Activated CD4-positive, alpha-beta T cell treated with anti-CD3 and anti-CD28 coated beads, Interleukin-2, amount 10 ng/mL, durations not matched to agents 24 days and 14 days (primary cell): ENCODE measurements at places on chromosomes 2 and 18. TPM values are rescaled to one million over a fixed set of nuclear protein-coding genes. Genes with fewer than 3 reads are reported as not detected.

Gene PSD4
- 268 and 278 TPM in 2 replicates for total RNA-seq

Gene GALNT13
- total RNA-seq, result 0.19 TPM in 1 of 2 replicates, not detected in the other

DNA sequence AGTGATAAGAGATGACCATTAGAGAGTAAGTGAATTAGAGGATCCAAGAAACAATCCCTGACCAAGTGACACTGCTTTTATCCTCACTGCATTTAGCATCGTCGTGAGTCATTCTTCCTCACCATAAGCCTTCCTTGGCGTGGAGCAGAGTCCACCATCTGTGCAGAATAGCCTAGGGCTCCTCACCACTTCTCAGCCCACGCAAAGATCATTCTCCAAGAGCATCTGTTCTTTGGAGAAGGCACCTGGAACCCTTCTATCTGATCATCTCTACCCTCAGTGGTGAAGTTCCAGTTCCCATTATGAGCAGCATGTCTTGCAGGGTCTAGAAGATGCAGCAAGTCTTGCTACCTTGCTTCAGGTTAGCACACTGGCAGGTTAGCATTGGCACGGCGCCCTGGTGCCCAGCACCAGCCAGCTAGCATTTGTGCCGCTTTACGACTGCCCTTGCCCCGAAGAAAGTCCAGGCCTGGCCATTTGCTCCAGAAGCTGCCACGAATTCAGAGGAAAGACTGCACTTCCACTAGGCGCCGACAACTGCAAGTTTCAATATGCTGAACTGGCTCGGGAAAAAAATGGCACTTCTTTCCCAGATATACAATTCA is 225.8 kb downstream of the TTC32 start:
- H3K27me3 ChIP-seq, result no peaks in the 10 kb centered on the region
- H3K4me1 ChIP-seq, result no peaks in the 10 kb centered on the region
- H3K27ac ChIP-seq, result no peak overlapping the region
- H3K4me3 ChIP-seq, result no peak overlapping the region
- no peaks in the 10 kb centered on the region for H3K36me3 ChIP-seq

DNA sequence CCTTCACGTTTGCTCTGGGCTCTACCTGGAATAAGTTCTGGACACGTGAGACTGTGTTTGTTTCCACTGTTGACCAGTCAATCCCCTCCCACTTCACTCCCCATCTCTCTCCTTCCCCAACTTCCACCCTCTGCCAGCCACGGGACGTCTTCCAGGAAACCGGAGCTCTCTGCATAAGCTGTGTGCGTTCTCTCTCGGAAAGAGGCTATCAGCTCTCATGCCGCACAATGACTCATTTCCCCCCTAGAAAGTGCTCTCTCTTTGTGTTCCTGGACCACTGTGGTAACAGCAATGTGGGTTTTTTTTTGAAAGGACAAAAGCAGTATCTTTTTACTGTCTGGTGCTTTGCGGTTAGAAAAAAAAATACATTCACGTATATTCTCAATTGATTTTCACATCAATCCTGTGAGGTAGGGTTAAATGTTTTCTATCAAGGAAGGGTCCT is 10.2 kb downstream of the PROKR1 start:
- peak overlapping the region; percentile 66 for H3K4me3 ChIP-seq
- peaks cover 46% of the 10 kb centered on the region for H3K4me1 ChIP-seq
- H3K27ac ChIP-seq, result peak overlapping the region; percentile 71
- H3K36me3 ChIP-seq, result no peaks in the 10 kb centered on the region
- peak; percentile 88 for DNase-seq

DNA sequence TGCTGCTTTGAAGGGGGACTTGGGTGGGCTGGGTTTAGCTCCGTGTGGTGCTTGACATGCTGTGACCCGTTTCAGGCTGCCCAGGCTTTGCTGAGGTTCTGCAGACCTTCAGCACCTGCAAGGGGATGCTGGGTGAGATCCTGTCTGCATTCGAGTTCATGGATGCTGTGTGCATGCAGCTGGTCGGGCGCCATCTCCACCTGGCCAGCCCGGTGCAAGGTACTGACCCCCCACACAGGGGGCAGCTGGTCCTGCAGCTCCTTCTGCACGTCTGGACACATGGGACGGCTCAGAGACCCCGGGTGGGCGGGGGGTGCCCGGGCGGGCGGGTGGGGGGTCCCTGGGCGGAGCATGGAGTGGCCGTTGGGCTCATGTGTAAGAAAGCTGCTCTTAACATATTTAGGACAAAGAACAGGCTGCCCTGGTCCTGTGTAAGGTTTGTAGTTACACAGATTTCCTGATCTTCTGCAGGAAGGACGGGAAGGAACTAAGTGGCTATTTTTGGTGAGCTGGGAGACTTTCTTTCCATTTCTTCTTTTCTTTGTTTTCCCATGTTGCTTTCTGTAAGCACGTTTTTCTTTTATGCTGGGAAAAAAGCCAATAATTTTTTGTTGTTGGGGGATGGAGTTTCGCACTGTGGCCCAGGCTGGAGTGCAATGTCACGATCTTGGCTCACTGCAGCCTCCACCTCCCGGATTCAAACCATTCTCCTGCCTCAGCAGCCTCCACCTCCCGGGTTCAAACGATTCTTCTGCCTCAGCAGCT is 15.8 kb downstream of the D2HGDH start:
- H3K27ac ChIP-seq, result no peak overlapping the region
- H3K27me3 ChIP-seq, result no peaks in the 10 kb centered on the region
- H3K36me3 ChIP-seq, result peaks cover 30% of the 10 kb centered on the region
- H3K4me3 ChIP-seq, result no peak overlapping the region

- DNase-seq, result peak; percentile 73
- H3K4me3 ChIP-seq, result peak overlapping the region; percentile 82
- peak overlapping the region; percentile 99 for H3K27ac ChIP-seq
- peaks cover 66% of the 10 kb centered on the region for H3K4me1 ChIP-seq
Observed at GRCh38 chr2:157900203-157900602, 24.1 kb upstream of the ACVR1 start.

DNA sequence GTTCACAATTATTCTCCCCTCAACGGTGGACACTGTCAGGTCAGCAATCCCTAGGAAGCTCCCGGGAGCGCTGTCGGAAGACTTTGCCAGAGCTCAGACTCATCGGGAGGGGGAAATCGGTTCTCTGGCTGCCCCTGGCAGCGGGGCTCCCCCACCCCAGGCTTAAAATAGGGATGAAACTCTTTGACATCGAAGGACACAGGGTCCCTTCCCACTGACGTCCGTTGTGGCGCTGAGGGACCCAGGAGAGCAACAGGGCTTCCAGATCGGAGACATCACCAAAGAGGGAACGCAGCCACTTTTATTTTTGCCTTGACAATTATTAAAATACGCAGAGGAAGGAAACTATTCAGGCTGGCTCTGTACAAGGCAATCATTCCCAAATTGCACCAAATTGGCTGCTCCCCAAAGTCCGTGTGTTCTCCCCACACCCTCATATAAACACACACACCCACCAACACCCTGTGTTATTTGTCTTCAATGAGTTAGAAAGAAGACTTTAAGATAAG is 249.0 kb downstream of the CDH20 start:
- H3K36me3 ChIP-seq, result no peaks in the 10 kb centered on the region
- no peak overlapping the region for H3K27ac ChIP-seq
- no peak overlapping the region for H3K4me3 ChIP-seq

DNA sequence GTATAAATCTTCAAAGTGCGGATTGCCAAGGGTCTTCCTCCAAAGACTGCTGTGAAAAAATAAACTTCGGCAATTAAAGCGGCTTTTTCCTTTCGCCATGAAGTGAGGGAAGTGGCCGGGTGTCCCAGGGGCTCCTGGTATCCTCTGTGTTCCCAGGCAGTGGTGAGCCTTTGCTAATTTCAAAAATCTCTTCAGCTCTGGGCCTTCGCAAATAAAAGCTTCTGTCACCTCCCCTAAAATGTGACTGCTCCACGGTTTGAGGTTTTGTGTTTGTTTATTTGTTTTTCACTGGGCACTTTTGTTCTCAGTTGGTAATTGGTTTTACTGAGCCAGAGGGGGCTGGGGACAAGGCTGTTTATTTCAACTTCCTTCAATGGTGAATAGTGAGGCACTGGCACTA is 270.1 kb upstream of the POU3F3 start:
- DNase-seq, result no peak
- H3K4me1 ChIP-seq, result no peaks in the 10 kb centered on the region
- H3K36me3 ChIP-seq, result no peaks in the 10 kb centered on the region
- H3K4me3 ChIP-seq, result no peak overlapping the region
- H3K27me3 ChIP-seq, result no peaks in the 10 kb centered on the region

DNA sequence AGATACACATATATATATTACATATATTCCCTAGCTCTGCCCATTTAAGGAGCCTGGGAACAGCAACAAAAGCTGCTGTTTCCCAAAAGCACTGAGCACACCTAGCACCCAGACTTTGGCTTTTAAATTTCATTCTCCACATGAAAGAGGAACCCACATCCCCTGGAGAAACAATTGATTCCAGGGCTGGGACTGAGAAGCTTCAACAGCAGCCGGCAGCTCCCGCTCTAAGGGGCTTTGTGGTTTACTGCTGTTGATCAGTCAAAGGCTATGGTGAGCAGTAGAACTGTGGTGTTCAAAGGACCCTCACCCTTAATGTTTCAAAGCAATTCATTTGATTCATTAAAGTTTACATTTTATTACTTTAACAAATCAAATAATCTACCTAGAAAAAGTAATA is 83.3 kb upstream of the SLC66A3 start:
- peak; percentile 45 for DNase-seq
- no peak overlapping the region for H3K27ac ChIP-seq
- peaks cover 6% of the 10 kb centered on the region for H3K4me1 ChIP-seq
- H3K4me3 ChIP-seq, result no peak overlapping the region
- H3K27me3 ChIP-seq, result peaks cover 9% of the 10 kb centered on the region

DNA sequence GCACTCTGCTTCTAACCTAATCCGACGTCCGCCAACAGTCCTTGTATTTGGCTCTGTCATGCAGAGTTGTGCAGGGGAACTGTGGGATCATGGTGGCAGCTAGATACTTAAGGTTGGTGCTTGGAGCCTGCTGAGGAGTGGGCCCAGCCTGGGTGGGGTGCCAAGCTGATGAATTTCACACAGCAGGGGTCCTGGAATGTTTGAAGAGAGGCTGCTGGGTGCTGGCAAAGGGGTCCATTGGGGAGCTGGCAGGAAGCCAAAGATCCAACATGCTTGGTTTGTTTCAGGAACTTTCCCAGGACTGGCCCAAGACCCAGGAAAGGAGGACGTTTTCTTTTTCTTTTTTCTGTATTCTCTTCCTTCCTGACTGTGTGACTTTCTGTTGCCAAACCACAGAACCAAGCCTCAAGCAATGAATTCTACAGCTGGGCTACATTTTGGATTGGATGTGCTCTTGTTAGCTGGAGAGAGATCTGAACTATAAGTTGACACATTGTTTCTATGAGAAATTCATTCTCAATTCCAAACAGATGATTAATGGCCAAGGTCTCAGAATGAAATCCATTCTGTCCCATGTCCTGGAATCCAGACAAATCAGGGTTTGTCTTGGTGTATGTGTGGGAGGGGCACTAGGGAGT is 49.9 kb downstream of the DHRS9 start:
- H3K36me3 ChIP-seq, result no peaks in the 10 kb centered on the region
- H3K27ac ChIP-seq, result no peak overlapping the region
- H3K27me3 ChIP-seq, result peaks cover 30% of the 10 kb centered on the region
- no peak overlapping the region for H3K4me3 ChIP-seq
- peaks cover 2% of the 10 kb centered on the region for H3K4me1 ChIP-seq

DNA sequence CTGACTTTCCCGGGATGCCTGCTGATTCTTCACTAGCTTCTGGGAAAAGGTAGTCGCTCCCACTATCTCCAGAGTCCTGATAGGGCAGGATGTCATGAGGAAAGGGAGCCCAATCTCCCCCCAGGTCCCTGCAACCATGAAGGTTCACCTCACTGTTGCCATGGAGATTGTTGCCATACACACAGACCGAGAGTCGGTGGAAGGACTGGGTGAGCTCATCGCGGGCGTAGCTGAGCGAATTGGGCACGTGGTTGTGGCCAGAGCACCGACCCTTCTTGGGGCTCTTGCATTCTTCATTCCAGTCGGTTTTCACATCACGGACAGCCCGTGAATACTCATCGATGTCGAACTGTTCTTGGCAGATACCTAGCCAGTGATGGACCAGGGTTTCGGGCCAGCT is 97.4 kb downstream of the MEP1B start:
- H3K4me1 ChIP-seq, result no peaks in the 10 kb centered on the region
- no peak for DNase-seq
- H3K36me3 ChIP-seq, result no peaks in the 10 kb centered on the region
- peaks cover 2% of the 10 kb centered on the region for H3K27me3 ChIP-seq
- H3K4me3 ChIP-seq, result no peak overlapping the region

GRCh38 chr2:74554820-74555531 is 456 bp downstream of the DOK1 start:
- peak overlapping the region; percentile 95 for H3K27ac ChIP-seq
- DNase-seq, result peak; percentile 85
- H3K4me1 ChIP-seq, result peaks cover 35% of the 10 kb centered on the region
- peak overlapping the region; percentile 96 for H3K4me3 ChIP-seq
- H3K36me3 ChIP-seq, result peaks cover 14% of the 10 kb centered on the region
- H3K27me3 ChIP-seq, result peaks cover 5% of the 10 kb centered on the region

DNA sequence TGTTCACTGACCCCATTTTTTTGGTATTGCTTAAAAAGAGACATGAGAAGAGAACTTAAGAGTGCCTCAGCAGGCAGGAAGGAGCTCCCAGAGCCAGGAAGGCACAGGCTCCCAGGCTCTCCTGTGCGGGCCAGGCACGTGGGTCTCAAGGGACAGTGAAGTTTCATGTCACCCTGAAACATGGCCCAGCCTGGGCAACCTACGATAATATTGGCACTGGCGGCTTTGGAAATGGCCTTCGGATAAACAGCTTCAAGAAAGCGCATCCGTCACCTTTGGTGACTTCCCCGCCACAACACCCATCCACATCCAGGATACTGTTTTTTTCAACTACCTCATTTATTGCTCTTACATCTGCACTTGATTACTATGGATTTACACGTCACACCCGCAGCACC is 30.5 kb downstream of the PXDN start:
- no peak overlapping the region for H3K4me3 ChIP-seq
- H3K36me3 ChIP-seq, result no peaks in the 10 kb centered on the region
- H3K27ac ChIP-seq, result no peak overlapping the region
- no peak for DNase-seq

- no peak for DNase-seq
- no peaks in the 10 kb centered on the region for H3K27me3 ChIP-seq
- no peak overlapping the region for H3K27ac ChIP-seq
- no peaks in the 10 kb centered on the region for H3K4me1 ChIP-seq
Observed at GRCh38 chr2:79487399-79487798, 25.5 kb upstream of the CTNNA2 start.

- no peaks in the 10 kb centered on the region for H3K27me3 ChIP-seq
- H3K4me1 ChIP-seq, result peaks cover 31% of the 10 kb centered on the region
- peak; percentile 67 for DNase-seq
- peak overlapping the region; percentile 34 for H3K27ac ChIP-seq
Observed at GRCh38 chr2:216866515-216867095, 6.7 kb upstream of the TNP1 start.

GRCh38 chr2:84550916-84551315 is 34.6 kb downstream of the DNAH6 start:
- no peak for DNase-seq
- no peak overlapping the region for H3K27ac ChIP-seq
- H3K4me3 ChIP-seq, result no peak overlapping the region
- no peaks in the 10 kb centered on the region for H3K4me1 ChIP-seq
- H3K27me3 ChIP-seq, result peaks cover 3% of the 10 kb centered on the region
